ENCODE measurements at places on chromosomes 2 and 18. TPM values are rescaled to one million over a fixed set of nuclear protein-coding genes. Genes with fewer than 3 reads are reported as not detected.

STAT4 gene
- total RNA-seq, result 5.3 TPM

UBR3 gene
- total RNA-seq, result 67.9 TPM

FAHD2B gene
- total RNA-seq, result 18.6 TPM

HOXD12 gene
- not detected for total RNA-seq

VIL1 gene
- total RNA-seq, result not detected

C1QL2 gene
- not detected for total RNA-seq

RESP18 gene
- total RNA-seq, result not detected

TUBB8B gene
- total RNA-seq, result not detected

DSEL gene
- total RNA-seq, result 6.3 TPM

GAL3ST2 gene
- 0.47 TPM for total RNA-seq

ATP8B1 gene
- total RNA-seq, result 171 TPM

HRH4 gene
- total RNA-seq, result not detected

MYCN gene
- total RNA-seq, result 3.7 TPM

MSTN gene
- 0.26 TPM for total RNA-seq

ANKRD30BL gene
- total RNA-seq, result 0.36 TPM

EN1 gene
- not detected for total RNA-seq

CTAGE1 gene
- not detected for total RNA-seq

ABHD3 gene
- 16.5 TPM for total RNA-seq

VRK2 gene
- 25.6 TPM for total RNA-seq

RALBP1 gene
- 117 TPM for total RNA-seq

AQP4 gene
- 0.23 TPM for total RNA-seq

BCL2 gene
- total RNA-seq, result 13.3 TPM

GALNT3 gene
- total RNA-seq, result 41.5 TPM

GPBAR1 gene
- 1.5 TPM for total RNA-seq

HOXD8 gene
- total RNA-seq, result 41.7 TPM

PPM1G gene
- total RNA-seq, result 61.7 TPM

KANSL3 gene
- 57.2 TPM for total RNA-seq

AKAIN1 gene
- not detected for total RNA-seq

LRATD1 gene
- 27.5 TPM for total RNA-seq

MAPK4 gene
- 14.3 TPM for total RNA-seq

COL4A3 gene
- 23.3 TPM for total RNA-seq

GAD1 gene
- 0.57 TPM for total RNA-seq

MOCOS gene
- total RNA-seq, result 38.0 TPM

IL37 gene
- total RNA-seq, result not detected

C2orf81 gene
- total RNA-seq, result 5.5 TPM

SLC11A1 gene
- 16.5 TPM for total RNA-seq

GCG gene
- total RNA-seq, result not detected

CDKL4 gene
- 0.44 TPM for total RNA-seq

PRPF40A gene
- total RNA-seq, result 111 TPM

DSG1 gene
- total RNA-seq, result 0.13 TPM

GCA gene
- 27.5 TPM for total RNA-seq

CGREF1 gene
- total RNA-seq, result 1.9 TPM

PARD3B gene
- total RNA-seq, result 31.4 TPM

KLHL29 gene
- total RNA-seq, result 16.8 TPM

ARHGAP15 gene
- total RNA-seq, result 12.4 TPM

CIB4 gene
- not detected for total RNA-seq

RAD51AP2 gene
- total RNA-seq, result not detected

SNRPD1 gene
- 55.8 TPM for total RNA-seq

SP3 gene
- total RNA-seq, result 104 TPM
